NCI-H146 (cell line): ENCODE measurements at places on chromosomes 2 and 18.
A peak's percentile ranks its signal among the peaks of the same experiment; 100 is the strongest.

GRCh38 chr2:239940861-239941570 lies 84.1 kb downstream of the NDUFA10 start:
- no peak for DNase-seq

- no peak for DNase-seq
These were observed 446.5 kb downstream of the BCL11A start for GRCh38 chr2:60106836-60107529.

GRCh38 chr2:175445281-175445680 lies 263.8 kb upstream of the ATP5MC3 start:
- peak; percentile 6 for DNase-seq

DNA sequence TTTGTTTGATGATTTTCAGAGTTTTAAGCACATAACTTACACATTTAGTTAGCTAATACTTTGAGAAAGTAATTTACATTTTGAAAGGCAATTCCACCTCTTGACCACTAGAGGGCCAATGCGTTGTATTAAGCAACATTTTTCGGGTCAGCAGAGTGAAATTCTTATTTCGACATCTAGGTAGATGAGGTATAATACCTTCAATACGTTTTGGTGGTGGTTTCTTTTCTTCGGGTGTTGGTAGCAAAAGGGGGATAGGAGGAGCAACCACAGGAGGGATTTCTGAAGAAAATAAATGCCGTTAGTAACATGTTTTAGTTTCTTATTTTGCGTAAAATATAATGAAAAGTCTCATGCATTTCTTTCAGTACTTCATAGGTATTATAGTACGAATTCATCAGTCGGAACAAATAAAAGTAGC lies 106.3 kb downstream of the TTN start:
- no peak for DNase-seq

- no peak for DNase-seq
These were observed 8.3 kb upstream of the ARHGEF4 start for GRCh38 chr2:130828461-130828860.

DNA sequence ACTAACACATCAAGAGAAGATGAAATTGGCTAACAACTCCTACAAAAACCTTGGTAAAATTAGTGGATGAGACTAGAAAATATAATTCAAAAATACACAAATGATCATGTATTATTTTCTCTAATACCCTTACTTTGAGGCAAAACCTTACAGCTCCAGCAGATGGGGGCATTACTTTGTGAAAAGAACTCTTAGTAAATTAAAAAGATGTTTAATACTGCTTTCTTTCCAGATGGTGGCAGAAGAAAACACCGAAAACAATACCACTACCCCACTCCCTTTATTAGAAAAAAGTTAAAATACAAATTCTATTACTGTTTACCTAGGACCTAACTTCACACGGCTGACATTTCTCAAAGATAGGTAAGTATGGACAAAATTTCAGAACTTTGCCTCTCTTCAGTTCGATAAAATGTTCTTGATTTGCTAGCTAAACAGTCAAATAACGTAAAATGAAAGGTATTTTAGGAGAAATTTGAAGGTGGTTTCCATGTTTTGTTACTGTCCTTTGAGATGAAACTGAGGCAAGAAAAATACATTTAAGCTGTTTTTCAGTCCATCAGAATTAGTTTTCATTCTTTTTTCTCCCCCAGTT lies 30.6 kb downstream of the ORC4 start:
- peak; percentile 2 for DNase-seq

DNA sequence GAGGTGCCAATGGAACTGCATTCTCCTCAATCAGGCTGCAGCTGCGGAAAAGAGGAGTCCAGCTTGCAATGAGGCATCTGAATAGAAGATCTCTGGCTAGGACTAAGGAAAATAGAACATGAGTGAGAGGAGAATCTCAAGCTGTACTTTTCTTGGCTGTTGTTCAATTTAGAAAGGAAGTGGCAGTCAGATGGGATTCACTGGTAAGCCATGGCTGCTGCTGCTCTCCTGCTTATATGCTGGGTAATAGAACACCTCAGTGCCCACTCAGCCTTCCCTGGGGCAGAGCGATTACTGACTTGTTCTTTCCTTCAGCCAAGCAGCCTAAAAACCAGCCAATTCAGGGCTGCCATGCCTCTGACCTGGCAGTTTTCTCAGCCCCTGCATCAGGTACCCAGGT lies 17.6 kb upstream of the CHST9 start:
- DNase-seq, result no peak

DNA sequence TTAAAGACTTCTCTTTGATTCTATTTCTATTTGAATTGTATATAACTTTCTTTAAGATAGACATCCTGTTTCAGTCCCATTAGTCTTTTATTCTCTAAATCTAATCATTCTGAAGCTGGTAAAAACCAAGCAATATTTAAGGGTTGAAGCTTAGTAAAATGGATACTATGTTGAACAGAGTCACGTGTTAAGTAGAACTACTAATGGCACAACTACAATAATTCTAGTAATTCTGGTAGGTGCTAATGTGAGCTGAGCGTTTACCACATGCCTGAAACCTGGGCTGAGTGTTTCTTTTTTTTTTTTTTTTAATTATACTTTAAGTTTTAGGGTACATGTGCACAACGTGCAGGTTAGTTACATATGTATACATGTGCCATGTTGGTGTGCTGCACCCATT lies 8.9 kb upstream of the AFF3 start:
- no peak for DNase-seq

DNA sequence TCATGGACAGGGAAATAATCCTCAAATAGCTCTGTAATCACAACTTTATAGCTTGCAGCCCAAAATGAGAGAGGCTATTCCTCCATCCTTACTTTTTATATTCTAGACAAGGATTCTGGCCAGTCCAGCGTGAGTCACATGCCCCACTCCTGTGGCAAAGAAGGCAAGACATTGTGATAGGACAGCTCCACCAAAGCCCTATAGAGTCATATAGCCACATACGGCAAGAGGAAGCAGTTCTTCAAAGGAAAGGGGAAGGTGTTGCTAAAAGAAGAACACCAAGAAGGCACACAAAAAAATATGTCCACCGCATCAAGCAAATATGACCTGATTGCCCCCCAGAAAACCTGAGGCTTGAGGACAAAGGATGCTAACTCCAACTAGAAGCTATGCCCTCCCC lies 3.4 kb upstream of the GFPT1 start:
- DNase-seq, result no peak

DNA sequence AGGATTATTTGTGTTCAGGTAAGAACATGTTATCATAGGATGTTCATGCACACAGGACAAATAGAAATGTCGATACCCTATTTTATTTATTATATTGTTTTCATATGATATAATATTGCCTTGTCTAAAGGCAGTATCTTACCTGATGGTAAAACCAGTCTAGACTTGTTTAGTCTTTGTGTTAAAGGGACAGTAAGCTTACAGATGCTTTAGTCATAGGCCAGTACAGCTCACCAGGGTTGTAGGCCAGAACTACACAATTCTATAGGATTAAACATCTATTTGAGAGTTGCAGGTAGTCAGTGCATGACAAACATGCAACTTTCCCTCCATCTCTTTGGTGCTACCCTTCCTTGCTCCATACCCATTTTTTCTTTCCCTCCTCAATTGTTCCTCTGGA lies 158.5 kb downstream of the GALNT3 start:
- DNase-seq, result no peak

DNA sequence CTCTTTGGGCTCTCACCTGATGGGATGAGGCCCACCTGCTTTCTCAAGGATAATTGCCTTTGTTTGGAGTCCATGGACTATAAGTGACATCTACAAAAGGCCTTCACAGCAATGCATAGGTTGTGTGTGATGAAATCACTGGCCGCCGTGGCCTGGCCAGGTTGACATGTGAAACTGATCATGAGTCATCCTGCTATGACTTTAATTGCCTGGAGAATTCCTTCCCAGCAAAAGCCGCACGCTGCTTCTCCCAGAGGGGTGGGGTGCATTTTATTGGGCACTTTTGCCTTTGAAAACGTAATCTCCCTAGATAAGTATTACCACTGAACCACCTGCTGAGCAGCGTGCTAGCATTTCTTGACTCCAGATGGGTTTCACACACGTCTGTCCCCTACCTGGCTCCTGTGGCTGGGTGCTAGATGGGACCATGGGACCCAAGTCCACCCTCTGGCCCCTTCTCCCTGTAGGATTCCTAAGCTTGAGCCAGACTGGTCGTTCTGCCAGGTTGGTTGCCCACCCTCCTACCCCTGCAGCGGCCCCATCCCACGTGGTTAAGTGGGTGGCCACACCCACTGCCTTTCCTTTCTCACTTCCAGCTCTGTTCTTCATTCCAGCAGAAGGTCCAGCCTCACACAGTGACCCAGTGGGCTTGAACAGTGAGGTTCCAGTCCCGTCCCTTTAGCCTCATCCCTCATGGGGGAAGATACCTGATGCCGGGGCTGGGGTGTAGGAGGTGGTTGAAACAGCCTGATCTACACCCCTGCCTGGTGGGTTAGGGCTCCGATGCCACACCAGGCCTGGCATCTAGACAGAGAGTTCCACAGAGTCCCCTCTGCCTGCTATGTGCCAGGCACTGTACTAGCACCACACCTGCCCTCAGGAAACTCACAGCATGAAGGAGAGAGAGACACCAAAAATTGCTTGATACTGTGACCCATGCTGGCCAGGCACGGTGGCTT lies 89.6 kb downstream of the GBX2 start:
- DNase-seq, result peak; percentile 39

DNA sequence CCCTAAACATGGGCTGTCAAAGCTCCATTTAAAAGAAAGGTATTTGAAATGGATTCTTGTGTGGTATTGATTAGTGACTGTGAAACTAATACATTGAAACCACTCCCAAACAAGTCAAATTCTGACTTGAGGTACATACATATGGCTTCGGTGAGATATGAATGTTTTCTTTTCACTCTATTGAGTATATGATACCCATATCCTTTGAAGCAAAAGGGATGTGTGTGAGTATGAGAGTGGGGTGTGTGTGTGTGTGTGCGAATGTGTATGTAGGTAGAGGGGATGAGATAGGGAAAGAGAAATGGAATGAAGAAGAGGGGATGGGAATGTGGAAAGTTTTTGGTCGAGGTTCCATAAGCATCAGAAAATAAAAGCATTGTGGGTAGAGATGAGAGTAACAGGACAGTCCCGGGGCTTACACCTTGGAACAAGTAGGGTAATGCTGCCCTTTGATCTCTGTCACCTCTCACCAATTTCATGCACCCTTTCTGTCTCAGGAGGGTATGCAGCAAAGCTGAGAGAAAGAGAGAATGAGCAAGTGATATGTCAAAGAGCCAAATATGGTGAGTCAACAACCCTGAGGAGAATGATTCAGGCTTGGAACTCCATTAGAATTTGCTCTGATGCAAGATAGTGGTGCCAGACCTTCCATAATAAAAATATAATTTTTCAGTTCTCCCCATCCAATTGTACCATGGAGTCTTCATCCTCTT lies 64.0 kb upstream of the ZEB2 start:
- DNase-seq, result no peak

DNA sequence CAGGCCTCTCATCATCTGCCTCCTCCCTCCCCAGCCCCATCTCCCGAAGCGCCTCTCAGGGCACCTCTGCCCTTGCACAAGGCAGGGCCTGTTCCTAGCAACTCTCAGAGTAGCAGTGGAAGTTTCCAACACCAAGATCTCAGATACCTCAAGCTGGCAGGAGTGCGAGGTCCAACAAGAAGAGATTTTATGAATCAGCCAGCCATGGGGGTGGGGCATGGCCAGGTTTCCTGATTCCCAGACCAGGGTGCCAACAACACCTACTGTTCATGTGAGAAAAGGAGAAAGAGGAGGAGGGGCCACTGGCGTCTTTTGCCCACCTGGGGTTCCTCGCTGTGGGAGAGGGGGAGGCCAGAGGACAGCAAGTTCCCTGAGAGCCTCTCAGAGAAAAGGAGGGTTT lies 6.6 kb upstream of the STEAP3 start:
- DNase-seq, result no peak

DNA sequence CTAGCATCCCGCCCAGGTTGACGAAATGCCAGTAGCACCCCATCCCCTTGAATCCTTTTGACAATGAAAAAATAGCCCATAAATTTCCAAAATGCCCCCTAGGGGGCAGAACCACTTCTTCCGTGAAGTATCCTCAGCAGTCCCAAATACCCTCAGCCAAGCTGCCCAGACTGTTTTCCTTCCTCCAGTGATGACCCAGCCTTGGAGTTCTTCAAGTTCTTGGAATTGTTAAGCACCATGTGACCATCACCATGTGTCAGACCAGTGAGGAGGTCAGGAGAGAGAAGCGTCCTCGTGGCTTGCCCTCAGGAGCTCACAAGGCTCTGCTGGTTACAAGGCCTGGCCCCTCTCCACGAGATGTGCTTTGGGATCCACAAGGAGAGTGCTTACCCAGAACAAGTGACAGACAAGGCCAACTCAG lies 1.4 kb upstream of the SLC23A3 start:
- DNase-seq, result peak; percentile 11
